ENCODE measurements at places on chromosomes 1 and 21. TPM values are rescaled to one million over a fixed set of nuclear protein-coding genes. Genes with fewer than 3 reads are reported as not detected.

- DNase-seq: peak; percentile 73
Observed at GRCh38 chr1:174883409-174883808, 116.3 kb upstream of the CACYBP start.

DNA sequence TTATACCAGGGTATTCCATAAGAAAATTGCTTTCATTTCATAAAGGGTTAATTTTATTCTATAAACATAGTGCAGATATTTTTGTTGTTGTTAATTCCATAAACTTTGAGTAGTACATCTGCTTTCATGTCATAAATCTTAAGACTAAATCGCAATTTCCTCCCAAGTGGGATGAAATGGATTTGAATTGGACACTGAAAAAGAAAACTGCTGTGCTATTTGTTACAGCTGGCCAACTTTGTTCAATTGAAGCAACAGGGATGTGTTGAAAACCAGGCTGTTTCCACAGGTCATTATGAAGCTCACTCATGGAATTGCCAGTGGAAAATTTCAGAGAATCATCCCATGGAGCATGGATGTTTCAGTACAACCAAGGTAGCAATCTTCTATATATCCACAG lies 252.5 kb upstream of the RGS18 start:
- no peak for DNase-seq

DNA sequence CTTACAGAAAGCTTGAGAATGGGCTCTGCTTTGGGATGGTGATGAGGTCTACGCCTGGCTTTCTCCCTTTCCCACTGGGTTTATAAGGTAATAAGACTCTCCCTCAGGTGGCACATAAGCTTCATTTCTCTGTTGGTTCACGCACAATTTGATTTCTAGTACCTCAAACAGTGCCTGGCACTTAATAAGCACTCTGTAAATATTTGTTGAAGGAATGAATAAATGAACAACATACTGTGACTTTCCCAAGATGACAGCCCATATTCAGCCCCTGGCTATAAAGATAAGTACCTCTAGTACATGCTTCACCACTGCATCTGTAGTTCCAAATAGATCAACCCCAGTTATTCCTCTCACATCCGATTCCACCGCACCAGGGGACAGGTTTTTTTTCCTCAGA lies 17.8 kb downstream of the COPA start:
- no peak for DNase-seq

DNA sequence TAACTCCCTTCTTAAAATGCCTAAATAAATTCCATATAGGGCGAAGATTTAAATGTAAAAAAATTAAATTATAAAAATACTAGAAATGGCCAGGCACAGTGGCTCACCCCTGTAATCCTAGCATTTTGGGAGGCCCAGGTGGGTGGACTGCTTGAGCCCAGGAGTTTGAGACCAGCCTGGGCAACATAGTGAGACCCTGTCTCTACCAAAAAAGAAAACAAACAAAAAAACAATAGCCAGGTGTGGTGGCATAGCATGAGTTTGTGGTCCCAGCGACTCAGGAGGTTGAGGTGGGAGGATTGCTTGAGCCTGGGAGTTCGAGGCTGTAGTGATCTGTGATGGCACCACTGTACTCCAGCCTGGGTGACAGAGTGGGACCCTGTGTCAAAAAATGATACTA lies 17.8 kb downstream of the SORT1 start:
- DNase-seq: no peak

Gene HORMAD1
- 12.5 TPM for total RNA-seq

DNA sequence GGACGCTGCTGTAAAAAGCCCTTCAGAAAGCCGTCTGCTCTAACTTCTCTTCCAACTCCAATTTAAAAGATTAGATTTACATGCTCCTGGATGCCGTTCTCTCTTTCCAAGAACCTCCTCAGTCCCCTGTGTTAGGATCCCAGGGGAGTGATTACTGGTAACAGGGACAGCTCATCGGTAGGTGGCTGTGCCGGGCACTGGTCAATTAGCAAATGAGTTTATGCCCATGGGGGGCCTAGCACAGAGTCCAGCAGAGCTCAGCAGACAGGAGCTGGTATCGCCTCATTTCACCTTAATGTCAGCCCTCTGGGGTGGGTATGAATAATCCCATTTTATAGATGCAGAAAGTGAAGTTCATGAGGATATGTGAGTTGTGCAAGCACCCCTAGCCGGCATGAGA lies 191.9 kb downstream of the GRIK3 start:
- no peak for DNase-seq
